Aorta (tissue), 5 donors: ENCODE measurements at places on chromosomes 16 and 17. TPM values are rescaled to one million over a fixed set of nuclear protein-coding genes. Genes with fewer than 3 reads are reported as not detected.

GRCh38 chr17:59558953-59559352, 6.5 kb upstream of the DHX40 start:
- no peak for DNase-seq

DNA sequence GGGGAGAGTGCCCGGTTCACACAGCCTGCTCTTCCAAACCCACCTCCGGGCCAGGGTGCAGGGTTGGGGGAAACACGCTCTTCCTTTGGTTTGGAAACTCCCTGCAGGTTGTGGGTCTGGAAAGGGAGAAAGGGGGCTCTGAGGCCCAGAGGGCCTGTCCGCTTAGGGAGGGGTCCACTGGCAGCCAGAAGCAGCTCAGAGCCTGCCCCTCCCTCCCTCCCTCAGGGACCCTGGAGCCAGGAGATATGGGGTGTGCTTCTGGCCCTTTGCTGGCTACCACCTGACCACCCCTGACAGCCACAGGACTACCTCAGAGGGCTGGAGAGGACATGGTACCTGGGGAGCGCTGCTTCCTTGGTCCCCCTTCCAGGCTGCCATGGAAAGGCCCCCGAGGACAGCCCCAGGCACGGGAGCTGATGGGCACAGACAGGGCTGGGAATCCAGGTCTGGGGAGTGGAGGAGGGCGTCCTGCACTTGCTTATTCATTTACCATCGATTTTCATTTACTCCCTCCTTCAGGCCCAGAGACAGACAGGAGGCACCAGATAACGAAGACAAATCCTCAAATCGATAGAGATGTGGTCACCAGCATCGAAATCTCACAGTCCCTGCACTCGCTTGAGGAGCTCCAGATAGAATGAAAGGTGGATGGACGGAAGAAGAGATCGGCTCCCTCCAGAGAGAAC, 48.4 kb upstream of the DOC2B start:
- no peak for DNase-seq

- DNase-seq, result peak; percentile 51
Measured at GRCh38 chr17:6455321-6455705, 11.1 kb downstream of the PIMREG start.

GRCh38 chr17:12402963-12403622, 262.6 kb upstream of the MYOCD start:
- no peak for DNase-seq

DNA sequence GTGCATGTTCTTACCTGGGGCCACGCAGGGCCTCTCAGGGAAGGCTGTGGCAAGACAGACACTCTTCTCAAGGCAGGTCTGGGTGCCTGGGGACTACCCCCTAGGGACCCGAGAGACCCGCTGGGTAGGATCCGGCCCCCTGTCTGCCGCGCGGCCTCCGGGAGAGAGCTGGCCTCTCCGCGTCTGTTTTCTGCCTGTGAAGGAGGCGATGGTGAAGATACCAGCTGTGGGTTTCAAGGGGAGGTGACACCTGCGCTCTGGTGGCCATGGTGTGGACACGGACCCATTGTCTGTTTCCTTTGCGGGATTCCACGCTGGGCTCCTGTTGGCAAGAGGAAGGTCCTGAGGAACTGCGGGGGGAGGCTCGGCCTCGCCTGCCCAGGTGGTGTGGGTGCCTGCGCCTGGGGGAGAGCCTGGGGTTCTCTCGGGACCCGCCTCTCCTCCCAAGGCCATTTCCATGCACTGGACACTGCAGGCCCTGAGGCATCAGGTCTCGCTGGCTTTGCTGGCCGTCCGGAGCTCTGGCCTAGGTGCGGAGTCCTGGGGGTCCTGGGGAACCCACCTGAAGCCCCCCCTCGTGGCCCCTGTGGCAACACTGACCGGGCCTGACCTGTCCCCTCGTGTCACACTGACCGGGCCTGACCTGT, 12.2 kb upstream of the METRNL start:
- peak; percentile 48 for DNase-seq

GINS2 gene
- 0.71 TPM for total RNA-seq

GRCh38 chr16:66247516-66248481, 118.7 kb upstream of the CDH5 start:
- peak; percentile 83 for DNase-seq

DNA sequence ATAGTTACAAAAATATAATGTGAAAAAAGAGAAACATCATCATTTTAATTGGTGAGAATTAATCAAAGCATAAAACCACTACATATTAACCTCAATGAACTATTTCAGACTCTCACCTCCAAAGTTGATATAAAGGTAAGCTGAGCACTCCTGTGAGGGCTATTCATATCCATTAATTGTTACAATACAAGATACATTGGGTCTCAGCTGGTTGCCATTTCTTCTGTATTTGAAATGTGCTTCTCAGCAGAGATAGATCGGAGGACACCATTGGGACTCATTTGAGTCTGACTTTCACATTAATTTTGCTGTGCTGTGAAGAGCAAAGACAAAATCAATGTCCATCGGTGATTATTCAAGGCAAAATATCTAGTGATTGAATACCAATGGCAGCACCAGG, 459.5 kb upstream of the GOT2 start:
- no peak for DNase-seq

CMIP gene
- total RNA-seq, result 96.3 TPM

- DNase-seq, result no peak
Measured at GRCh38 chr17:34730816-34731215, 151.4 kb downstream of the TMEM132E start.

GRCh38 chr16:4176906-4177417, 60.7 kb upstream of the ADCY9 start:
- DNase-seq, result no peak

- no peak for DNase-seq
Measured at GRCh38 chr16:57194512-57194911, 8.4 kb downstream of the RSPRY1 start.
